ENCODE measurements at places on chromosomes 3 and 15. TPM values are rescaled to one million over a fixed set of nuclear protein-coding genes. Genes with fewer than 3 reads are reported as not detected.

- DNase-seq, result no peak
These were observed 206.3 kb upstream of the KCNMB2 start for GRCh38 chr3:178329936-178330335.

Gene SLC22A13
- total RNA-seq, result not detected

- DNase-seq, result no peak
These were observed 292.9 kb upstream of the NR2F2 start for GRCh38 chr15:96037584-96037983.

Gene ASB14
- total RNA-seq, result 14.1 TPM

GRCh38 chr3:87398168-87398801 lies 121.9 kb upstream of the POU1F1 start:
- no peak for DNase-seq

Gene CCDC14
- total RNA-seq, result 10.7 TPM

DNA sequence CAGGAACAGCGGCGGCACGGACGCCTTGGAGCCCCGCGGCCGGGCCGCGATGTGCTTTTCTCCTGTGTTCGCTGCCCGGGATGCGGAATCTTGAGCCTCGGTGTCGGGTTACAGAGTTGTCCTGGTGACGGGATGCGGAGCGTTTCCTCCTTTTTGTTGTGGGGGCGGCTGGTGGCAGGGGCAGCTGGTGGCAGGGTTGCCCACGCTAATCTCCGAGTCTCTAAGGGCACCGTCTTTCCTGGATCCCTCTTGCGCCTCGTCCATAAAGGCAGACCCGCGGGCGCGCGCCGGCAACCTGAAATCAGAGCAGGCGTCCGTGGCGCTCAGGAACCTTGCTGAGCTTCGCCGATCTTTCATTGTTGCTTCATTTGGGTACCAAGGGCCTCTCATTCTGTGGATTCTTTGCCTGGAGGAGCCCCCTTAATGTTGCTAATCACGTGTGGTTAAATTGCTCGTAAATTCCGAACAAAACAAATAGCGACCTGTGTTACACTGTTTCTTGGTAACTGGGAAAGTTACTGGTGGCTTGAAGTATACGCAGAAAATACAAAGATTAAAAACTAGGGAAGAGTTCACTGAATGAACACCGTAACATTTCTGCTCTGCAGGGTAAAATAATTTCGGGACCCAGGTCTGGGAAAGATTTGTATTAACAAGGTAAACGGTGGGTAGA lies 844 bp upstream of the PFN2 start:
- DNase-seq, result peak; percentile 74

Gene MASP1
- 51.9 TPM for total RNA-seq

GRCh38 chr3:18208856-18209255 lies 216.3 kb downstream of the SATB1 start:
- no peak for DNase-seq

- no peak for DNase-seq
These were observed 66.0 kb downstream of the KBTBD8 start for GRCh38 chr3:67064105-67064504.

DNA sequence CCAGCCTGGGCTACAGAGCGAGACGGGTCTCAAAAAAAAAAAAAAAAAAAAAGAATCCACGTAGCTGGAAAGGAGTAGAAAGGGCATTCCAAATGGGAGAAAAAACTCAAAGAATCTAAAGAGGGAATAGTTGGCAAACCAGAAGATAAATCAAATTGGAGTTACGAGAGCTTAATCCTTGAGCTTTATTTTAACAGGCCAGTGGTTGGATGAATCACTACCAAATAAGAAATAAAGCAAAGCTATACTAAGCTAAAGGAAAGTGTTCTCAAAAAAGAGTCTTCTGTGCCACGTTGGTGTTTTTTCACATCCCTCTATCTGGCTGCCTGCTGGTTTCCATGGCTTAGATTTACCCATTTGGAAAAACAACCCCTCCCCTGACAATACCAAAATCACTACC lies 14.0 kb downstream of the VGLL4 start:
- DNase-seq, result no peak

DNA sequence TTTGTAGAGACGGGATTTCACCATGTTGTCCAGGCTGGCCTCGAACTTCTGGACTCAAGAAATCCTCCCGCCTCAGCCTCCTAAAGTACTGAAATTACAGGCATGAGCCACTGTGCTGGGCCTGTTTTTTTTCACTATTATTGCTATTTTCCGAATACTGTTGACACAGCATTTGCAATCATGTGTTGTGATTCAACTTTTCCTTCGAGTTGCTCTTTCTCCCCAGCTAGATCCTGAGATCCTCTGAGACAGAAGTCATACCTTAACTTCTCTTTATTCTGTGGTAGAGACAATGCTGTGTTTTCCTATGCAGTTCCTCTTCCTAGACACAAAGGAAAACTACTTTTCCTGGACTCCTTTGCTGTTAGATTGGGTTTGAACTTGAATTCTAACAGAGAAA lies 46.4 kb upstream of the USP3 start:
- no peak for DNase-seq

Gene HMCES
- 34.9 TPM for total RNA-seq

Gene CSPG5
- total RNA-seq, result 0.59 TPM

GRCh38 chr3:142445816-142446254 lies 2.0 kb downstream of the XRN1 start:
- DNase-seq, result no peak

DNA sequence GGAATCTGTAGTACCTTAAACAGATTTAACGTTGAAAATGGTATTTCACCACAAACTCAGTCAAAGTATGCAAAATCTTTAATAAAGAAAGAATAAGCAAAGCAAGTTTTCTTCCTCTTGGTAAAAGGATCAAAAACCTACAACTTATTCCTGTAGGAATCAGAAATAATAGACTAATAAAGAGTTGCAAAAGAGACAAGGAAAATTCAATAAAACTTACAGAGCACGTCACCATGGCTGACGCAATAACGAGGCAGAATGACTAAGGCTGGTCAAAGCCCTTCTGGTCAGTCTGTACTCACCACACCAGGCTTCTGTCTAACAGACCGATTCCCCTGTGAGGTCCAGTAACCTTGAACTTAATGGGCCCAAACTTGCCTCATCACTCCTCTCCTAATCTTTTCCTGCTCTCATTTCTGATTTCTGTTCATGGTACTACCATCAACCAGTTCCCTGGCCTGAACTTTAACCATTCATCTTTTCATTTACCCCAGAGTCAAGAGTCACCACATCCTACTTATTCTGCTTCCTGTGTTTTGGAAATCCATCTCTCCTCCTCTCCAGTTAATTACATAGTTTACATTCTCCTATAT lies 5.0 kb downstream of the MASP1 start:
- no peak for DNase-seq

Gene SLCO3A1
- total RNA-seq, result 52.8 TPM

Gene SLC6A1
- 0.62 TPM for total RNA-seq

Gene ADCY5
- 273 TPM for total RNA-seq

GRCh38 chr15:75138016-75138999 lies 63.4 kb upstream of the C15orf39 start:
- DNase-seq, result no peak

GRCh38 chr3:189038773-189039745 lies 132.7 kb upstream of the TPRG1 start:
- DNase-seq, result no peak

GRCh38 chr3:78809966-78810365 lies 957.8 kb downstream of the ROBO1 start:
- DNase-seq, result no peak

- no peak for DNase-seq
These were observed 7.2 kb upstream of the MCF2L2 start for GRCh38 chr3:183435661-183436060.

Gene LMAN1L
- total RNA-seq, result 23.5 TPM

Gene SCAPER
- total RNA-seq, result 54.9 TPM

Gene NR1I2
- total RNA-seq, result 0.12 TPM

Gene EFHB
- not detected for total RNA-seq

GRCh38 chr15:94255540-94255939 lies 24.2 kb downstream of the MCTP2 start:
- no peak for DNase-seq

Gene RARB
- 22.8 TPM for total RNA-seq

GRCh38 chr3:61541694-61542093 lies 19.7 kb upstream of the PTPRG start:
- DNase-seq, result no peak

GRCh38 chr3:134279466-134279865 lies 28.8 kb upstream of the RYK start:
- no peak for DNase-seq

Measured in left ventricle myocardium superior (tissue), 1 donor.